ENCODE measurements at places on chromosomes 5 and 9.

- peak; percentile 53 for DNase-seq
Observed at GRCh38 chr9:111023128-111023527, 15.1 kb downstream of the LPAR1 start.

GRCh38 chr5:108639366-108639765 is 108.3 kb upstream of the FER start:
- DNase-seq: no peak

DNA sequence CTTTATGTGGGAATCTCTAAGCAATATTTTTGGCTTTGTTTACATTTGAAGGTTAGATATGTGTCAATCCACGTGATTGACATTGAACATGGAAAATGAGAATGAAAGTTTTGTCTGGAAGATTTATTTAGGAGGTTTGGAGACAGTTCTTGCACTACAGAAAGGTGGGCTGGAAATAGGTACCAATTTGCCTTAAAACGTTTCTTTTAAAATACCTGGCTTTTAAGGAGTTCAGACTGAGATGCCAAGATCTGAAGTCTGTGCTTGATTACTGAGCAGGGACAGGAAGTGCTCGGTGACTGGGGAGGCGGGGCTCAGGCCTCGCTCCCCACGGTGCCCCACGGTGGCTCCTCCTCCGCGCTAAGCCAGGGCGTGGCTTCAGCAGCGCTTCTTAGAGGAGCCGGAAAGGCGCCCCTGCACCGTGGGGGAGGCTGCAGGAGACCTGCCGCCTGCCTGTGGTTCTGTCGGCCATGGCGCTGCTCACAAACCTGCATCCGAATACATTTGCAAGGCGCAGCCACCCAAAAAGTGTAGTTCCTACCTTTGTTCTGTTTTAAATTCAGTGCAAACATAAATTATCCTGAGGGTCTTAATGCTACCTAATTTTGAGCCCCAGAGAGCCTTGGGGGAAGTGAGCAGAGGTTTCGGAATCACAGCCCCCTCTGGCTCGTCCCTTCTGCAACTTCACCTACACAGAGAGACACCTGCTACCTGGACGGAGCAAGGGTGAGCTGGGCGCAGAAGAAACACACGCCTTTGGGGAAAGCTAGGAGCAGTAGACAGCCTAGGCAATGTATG is 49.2 kb downstream of the USP20 start:
- peak; percentile 88 for DNase-seq

GRCh38 chr5:11084111-11084510 is 323.1 kb upstream of the DAP start:
- no peak for DNase-seq

DNA sequence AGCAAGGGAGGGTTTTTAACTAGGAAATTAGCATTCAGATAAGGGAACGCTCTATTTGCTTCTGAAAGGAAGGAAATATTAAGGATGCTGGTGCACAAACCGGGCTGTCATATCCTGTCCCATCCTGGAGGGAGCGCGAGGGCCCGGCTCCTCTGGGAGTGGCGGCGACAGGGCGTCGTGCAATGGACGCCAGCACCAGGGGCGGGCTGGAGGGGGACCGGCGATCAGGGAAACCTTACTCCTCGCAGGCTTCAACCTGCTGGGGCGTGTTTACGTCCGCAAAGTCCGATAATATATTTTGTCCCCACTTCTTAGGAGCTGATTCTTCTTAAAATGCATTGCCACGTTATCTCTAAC is 197.1 kb upstream of the TBCA start:
- no peak for DNase-seq

GRCh38 chr9:87535817-87536539 is 38.3 kb downstream of the DAPK1 start:
- DNase-seq: no peak

DNA sequence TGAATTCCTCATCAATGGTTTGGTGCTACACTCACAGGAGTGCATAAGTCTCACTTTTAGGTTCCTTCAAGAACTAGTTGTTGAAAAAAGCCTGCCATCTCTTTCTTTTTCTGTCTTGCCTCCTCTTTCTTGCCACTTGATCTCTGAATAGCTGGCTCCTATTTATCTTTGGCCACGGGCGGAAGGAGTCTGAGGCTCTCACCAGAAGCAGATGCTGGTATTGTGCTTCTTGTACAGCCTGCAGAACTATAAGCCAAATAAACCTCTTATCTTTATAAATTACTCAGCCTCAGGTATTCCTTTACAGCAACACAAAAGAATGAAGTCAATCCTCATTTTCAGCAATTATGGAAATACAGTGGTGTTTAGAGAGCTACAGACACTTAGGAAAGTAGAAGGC is 247.1 kb upstream of the PRR16 start:
- no peak for DNase-seq

DNA sequence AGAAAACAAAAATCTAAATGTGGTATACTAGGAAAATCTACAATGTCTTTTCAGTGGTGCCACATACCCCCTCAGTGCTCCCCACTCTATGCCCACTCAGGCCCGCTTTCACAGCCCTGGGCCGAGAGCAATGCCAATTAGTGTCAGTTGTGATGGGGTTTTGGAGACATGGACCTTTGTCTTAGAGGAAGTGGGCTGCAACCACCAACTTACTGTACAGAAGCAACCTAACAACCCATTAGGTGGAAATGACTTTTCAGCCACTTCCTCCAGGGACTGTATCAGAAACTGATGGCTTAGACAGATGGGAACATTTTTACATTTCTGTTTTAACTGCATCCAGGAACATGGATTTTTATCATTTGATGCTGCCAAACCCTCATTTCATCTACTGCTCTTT is 268.0 kb downstream of the BNC2 start:
- DNase-seq: no peak

All from Kasumi-1 (cell line).